H7 (cell line): ENCODE measurements at places on chromosomes 1 and 21. TPM values are rescaled to one million over a fixed set of nuclear protein-coding genes. Genes with fewer than 3 reads are reported as not detected.

The PADI6 gene
- total RNA-seq = not detected in 2 replicates

GRCh38 chr1:228891272-228892034, 156.2 kb downstream of the RHOU start:
- no peak for DNase-seq

- no peak for DNase-seq
Observed at GRCh38 chr1:218498056-218498938, 153.2 kb downstream of the TGFB2 start.

GRCh38 chr1:235503403-235504121, 690 bp downstream of the B3GALNT2 start:
- DNase-seq = no peak

DNA sequence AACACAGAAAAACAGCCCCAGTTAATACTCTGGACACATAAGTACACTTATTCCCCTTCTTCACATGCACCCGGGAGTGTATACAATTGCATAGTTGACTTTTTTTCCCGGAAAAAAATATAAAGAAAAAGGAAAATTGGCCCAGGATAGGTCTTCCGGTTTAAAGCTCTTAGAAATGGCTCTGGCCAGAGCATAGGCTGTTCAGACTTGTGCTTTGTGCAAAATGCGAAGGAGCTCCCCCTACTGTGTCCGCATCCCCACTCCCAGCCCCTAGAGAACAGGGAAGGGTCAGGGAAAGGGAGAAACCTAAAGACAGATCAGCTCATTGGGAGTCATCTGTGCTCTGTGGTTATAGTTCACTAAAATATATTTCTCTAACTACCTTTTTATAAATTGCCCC, 5.5 kb upstream of the MTMR11 start:
- peak; percentile 84 for DNase-seq

DNA sequence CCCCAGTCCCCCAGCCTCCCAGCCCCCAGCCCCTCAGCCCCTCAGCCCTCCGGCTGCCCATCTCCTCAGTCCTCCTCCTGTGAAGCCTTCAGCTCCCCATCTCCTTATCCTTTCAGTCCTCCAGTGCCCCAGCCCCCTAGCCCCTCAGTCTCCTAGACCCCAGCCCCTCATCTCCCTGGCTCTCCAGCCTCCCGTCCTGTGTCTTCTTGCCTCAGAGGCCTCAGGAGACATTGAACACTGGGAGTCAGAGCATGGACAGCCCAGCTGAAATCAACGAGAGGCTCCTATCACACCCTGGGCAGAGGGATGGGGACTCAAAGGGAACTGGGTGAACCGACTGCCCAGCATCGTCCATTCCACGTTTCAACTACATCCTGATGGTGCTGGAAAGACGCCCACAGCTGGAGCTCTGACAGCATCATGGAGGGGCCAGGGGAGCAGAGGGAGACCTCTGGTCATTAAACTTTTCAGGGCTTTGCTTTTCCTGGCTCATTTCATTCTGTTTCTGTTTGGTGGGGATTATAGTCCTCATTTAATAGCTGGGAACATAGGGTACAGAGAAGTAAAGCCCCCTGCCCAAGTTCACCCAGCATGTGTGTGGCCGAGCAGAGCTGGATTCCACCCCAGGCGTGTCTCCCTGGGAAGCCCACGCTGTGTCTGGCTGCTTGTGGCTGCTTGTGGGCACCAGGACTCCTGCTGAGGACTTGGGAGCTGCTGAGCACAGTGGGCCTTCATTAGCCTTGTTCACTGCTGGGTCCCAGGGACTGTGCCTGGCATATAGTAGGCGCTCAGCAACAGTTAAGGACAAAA, 396.7 kb downstream of the PTPRU start:
- DNase-seq = no peak

DNA sequence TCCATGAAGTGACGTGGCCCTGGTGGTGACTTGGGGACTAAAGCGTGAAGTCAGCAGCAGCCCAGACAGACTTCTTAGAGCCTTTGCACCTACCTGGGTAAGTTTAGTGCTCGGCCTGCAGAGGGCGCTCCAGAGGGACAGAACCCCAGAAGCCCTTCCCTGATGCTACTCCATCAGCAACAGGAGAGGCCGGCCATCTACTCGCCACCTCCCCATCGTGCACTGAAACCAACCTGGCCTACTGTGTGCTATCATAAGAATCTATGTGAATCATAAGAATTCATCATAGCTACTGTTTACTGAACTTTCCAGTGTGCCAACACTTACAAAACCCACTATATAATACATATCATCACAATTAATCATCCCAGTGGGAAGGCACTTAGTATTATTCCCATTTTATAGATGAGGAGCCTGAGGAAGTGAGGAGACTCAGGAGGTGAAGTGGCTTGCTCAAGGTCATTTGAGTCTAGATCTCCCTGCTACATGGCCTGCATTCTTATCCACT, 7.9 kb upstream of the EDN2 start:
- peak; percentile 89 for DNase-seq

GRCh38 chr1:26317612-26318337, at the start of gene CD52:
Gene CD52 (plus strand): TSS chr1:26317958. CDS start chr1:26318018, 60 bp downstream.
- peak; percentile 86 for DNase-seq

GRCh38 chr1:197171531-197171930, 25.1 kb upstream of the ASPM start:
- no peak for DNase-seq

DNA sequence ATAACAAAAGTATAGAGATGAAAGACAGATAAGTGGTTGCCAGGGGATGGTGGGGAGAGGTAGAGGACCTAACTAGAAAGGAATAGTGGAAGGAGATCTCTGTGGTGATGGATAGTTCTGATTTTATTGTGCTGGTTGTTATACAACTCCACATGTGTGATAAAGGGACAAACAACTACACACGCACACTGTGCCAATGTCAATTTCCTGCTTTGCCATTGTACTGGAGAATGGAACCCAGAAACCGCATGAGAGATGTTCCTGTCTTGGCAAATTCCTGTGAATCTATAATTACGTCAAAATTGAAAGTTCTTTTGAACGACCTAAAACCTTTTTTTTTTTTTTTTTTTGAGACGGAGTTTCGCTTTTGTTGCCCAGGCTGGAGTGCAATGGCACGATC, 11.0 kb downstream of the TNFRSF9 start:
- no peak for DNase-seq

DNA sequence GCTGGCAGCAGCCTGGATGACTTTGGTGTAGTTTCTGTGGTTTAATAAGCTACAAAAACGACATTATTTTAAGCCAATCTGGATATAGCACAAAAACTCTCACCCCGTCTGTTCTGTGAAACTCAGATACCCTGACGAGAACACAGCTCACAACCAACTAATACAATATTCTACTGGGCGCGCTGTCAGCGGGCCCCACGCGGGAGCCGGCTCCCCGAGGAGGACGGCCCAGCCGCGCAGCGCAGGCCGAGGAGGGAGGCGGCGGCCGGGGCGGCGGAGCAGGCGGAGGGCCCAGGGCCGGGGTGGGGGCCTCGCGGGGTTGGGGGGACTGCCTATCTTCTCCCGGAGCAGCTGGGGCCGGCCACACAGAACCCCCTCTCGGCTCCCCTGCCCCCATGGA, 87.2 kb upstream of the POU3F1 start:
- peak; percentile 73 for DNase-seq

GRCh38 chr1:244347942-244348341, 103.8 kb downstream of the ADSS2 start:
- no peak for DNase-seq
